ENCODE measurements at places on chromosomes 6 and 20.

- DNase-seq, result peak; percentile 70
These were observed 2.8 kb downstream of the KCNQ5 start for GRCh38 chr6:72624557-72625160.

GRCh38 chr6:7673063-7673536 is 52.8 kb upstream of the BMP6 start:
- no peak for DNase-seq

- DNase-seq, result no peak
These were observed 548.2 kb downstream of the KIF16B start for GRCh38 chr20:16025084-16025483.

GRCh38 chr20:7571101-7571500 is 369.2 kb downstream of the HAO1 start:
- DNase-seq, result no peak
